ENCODE measurements at places on chromosomes 13 and 19.

DNA sequence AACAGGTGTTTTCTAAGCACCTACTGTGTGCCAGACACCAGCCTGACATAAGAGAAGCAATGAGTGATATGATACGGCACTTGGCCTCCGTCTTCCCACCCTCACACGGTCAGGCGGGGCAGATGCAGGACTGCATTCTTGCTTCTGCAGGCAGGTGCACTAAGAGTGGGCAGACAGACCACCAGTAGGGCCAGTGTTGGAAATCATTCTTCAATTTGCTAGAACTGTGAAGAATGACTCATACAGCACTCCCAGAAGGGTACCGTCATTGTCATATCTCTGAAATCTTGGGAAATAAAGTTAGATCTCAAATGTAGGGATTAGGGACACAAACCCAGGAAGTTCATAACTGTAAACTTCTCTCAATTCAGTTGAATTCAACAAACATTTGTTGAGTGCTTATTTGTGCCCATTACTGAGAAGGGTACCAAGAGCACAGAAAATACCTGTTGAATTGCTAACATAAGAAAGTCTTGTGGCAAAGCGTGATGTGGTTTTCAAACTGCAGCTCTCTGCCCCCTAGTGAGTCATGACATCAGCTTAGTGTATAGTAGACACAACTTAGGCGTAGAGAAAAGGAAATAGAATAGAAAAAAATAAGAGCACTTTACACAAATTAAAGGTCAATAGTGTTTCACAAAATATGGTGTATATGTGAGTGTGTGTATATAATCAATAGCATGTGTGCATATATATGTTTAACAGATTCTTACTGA is 76.1 kb downstream of the TEX26 start:
- DNase-seq = no peak

DNA sequence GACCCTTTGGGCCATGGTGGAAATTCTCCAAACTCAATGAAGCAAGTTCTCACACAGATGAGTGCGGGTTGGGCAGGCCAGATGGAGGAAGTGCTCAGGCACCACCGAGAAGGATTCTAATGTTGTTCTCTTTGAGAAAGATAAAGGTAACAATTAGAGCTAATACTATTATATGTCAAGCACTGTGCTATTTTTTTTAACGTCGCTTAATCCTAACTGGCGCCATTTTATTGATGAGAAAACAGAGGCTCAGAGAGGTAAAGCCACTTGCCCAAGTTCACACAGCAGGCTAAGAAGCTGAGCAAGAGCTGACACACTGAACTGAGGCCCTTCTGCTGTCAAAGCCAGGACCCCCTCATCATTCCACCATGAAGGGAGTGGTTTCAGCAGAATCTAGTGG is 1.0 kb downstream of the FBL start:
- no peak for DNase-seq

- DNase-seq = no peak
Observed at GRCh38 chr19:40323705-40324104, 24.5 kb downstream of the C19orf47 start.

- no peak for DNase-seq
Observed at GRCh38 chr13:114341003-114341777, 26.9 kb downstream of the CHAMP1 start.

- DNase-seq = no peak
Observed at GRCh38 chr19:46732172-46732938, 13.5 kb upstream of the FKRP start.

DNA sequence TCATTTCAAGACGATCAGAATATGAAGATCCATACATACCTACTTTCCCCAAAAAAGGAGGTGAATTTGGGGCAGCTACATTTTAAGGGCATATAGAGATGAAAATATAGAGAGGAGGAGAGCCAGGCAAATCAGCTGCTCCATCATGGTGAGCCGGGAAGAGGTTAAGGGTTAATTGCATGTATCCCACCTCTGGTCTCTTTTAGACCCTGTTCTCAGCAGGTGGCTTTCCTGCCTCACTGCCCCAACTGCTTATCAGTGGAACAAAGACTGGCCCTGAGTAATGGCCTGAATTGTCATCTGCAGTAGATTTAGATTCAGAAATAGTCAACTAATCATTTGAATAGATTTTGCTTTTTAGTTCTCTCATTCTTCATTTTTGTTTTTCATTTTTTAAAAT is 206.6 kb downstream of the SPRY2 start:
- DNase-seq = no peak

- DNase-seq = no peak
Observed at GRCh38 chr19:30670562-30671366, 298.6 kb downstream of the ZNF536 start.

DNA sequence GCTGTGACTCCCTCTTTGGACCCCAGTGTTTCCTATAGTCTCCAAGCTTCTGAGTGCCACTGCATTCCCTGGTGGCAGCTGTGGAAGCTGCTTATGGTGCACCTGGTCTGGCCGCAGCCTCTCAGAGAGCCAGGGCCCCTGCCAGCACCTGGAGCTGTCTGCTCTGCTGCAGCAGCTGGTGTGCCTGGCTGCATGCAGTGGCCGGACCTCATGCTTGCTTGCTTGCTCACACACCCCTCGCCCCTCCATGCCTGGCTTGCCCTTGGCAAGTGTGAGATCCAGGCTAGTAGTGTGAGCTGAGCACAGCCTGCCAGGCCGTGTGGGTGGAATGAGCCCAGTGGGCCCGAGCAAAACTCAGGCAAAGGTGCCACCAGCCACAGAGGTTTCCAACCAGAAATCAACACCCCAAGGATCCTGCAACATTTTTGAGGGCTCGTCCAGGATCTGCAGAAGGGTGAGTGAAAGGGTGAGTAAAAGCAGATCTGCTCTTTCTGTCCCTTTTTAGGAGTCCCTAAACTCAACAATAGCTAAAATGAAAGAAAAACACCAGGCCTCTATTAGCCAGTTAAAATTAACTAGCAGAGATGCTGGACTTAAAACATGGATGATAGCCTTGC is 7.6 kb upstream of the MLLT1 start:
- no peak for DNase-seq

DNA sequence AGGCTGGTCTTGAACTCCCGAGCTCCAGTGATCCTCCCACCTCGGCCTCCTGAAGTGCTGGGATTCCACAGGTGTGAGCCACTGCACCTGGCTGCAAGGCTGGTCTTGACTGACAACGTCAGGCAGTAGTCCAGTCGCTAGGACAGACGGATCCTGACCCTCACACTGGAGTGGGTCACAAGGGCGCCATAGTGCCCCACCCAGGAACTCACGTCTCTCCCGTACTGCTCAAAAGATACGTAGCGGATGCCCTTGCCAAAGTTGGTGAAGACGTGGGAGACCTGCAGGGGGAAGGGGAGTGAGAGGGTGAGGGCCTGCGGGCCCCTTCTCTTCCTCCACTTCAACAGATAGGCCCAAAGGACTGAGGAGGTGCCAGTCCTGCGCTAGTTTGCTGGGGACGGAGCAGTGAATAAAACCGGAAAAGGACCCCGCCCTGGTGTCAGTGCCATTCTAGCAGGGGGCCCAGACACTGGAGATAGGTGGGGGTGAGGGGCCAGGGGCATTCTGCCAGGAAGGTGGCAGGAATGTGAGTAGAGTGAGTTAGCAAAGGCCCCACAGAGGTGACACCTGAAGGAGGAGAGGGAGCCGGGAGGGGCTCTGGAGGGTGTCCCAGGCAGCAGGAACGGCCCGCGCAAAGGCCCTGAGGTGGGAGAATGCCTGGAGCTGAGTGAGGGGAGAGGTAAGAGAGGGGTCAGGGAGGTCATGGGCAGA is 11.9 kb downstream of the MRPS12 start:
- DNase-seq = no peak

GRCh38 chr19:33000510-33000909 is 28.5 kb downstream of the FAAP24 start:
- DNase-seq = no peak

GRCh38 chr13:99796175-99796819 is 175.3 kb downstream of the ZIC5 start:
- peak; percentile 26 for DNase-seq

- no peak for DNase-seq
Observed at GRCh38 chr13:49683489-49683888, 7.8 kb downstream of the EBPL start.

- peak; percentile 70 for DNase-seq
Observed at GRCh38 chr19:49150106-49150943, 4.9 kb downstream of the HRC start.

DNA sequence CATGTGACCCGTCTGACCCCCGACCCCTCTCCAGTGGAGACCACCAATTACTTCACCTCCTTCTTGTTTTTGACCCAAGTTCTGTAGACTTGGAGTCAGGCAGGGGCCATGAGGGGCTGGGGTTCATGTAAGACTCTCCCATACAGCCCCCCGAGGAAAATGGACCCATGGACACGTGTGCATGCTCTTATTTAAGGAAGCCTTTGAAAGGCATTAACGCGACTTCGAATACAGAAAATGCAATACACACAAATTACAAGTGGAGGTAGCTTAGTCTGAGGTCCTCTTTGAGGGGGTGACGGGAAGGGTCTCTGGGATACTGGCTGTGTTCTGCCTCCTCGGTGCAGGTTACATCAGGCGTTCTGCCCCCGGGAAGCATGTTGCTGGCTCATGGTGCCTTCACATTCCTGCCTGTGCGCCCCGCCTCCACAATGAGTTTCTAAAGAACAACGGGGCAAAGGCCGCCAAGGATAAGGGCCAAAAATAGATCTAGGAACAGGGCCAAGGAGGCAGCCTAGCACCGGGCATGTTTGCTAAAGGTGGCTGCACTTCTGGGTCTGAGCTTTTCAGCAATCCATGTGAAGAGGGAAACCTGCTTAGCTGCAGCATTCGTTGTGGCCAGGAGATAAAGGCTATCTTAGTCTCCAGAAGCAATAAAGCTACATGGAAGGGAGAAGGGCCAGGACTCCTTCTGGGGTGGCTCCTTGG is 54.5 kb downstream of the RAB20 start:
- DNase-seq = no peak

DNA sequence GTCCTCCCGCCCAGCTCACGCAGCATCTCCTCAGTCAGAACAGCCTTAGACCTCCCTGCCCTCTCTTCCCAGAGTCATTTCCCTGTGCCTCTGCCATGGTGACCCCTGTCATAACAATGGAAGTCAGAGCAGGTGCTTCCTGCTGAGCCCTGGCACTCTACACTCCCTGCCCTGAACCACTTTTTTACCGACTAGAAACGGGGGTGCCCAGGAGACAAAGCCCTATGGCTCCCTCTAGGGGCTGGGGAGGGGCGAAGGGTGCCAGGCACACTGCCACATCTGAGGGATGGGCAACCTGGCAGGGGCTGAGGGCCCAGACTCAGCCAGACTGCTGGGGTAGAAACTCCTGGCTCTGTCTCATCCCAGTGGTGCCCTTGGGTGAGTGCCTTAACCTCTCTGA is 16.4 kb downstream of the ZNF574 start:
- peak; percentile 33 for DNase-seq

- DNase-seq = no peak
Observed at GRCh38 chr13:111923991-111924677, 142.8 kb upstream of the SOX1 start.

- no peak for DNase-seq
Observed at GRCh38 chr13:100836711-100837110, 162.1 kb upstream of the TMTC4 start.

- DNase-seq = no peak
Observed at GRCh38 chr19:57363688-57364181, 384 bp downstream of the TRAPPC2B start.

DNA sequence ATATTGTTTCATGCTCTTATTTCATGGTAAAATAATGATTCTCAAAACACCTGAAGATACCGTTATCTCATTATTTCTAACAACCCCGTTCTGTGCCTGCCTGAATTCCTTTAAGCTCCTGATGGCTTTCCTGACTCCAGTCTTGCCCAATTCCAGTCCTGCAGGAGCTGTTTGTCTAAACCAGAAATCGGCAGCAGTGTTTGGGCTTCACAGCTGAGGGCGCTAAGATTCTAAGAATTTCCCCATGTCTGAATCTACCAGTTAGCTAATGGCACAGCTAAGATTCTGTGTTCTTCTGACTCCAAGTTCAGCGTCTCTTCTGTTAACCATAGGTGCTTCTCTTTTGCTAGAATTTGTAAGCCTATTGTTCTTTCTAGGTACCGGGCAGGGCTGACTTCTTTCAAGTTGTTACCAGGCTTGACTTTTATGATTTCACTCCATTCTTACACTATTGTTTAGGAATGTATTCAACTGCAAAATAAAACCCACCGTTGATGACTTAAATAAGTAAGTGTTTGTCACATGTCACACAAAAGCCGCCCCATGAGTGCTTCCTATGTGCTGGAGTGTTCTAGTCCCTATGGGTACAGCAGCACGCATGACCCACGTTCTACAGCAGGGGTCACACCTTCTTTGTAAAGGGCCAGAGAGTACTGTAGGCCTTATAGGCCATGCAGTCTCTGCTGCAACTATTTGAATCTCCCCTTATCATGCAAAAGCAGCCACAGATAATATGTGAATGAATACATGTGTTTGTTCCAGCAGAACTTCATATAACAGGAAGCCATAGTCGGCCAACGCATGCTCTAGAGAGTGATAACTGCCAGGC is 168.3 kb upstream of the RNF113B start:
- DNase-seq = no peak

- no peak for DNase-seq
Observed at GRCh38 chr19:29667387-29667783, 2.1 kb downstream of the PLEKHF1 start.

- no peak for DNase-seq
Observed at GRCh38 chr13:79525064-79525857, 44.3 kb downstream of the NDFIP2 start.

GRCh38 chr13:44336934-44337333 is 36.7 kb upstream of the SERP2 start:
- no peak for DNase-seq

- DNase-seq = peak; percentile 48
Observed at GRCh38 chr19:43820098-43820883, 6.8 kb upstream of the ZNF283 start.

DNA sequence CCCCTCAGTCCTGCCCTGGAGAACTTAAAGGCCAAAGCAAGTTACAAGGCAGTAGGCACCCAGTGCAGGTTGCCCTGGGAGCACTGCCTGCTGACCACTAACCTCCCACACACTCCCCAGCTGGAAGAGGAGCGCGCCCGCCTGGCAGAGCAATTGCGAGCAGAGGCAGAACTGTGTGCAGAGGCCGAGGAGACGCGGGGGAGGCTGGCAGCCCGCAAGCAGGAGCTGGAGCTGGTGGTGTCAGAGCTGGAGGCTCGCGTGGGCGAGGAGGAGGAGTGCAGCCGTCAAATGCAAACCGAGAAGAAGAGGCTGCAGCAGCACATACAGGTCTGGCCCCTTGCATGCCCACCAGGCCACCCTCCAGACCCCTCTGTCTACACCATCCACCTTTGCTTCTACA is 61.1 kb downstream of the KCNC3 start:
- DNase-seq = no peak

Measured in suppressor macrophage treated with lipopolysaccharide for 4 hours (primary cell).